ENCODE measurements at places on chromosomes 1 and 21.
A peak's percentile ranks its signal among the peaks of the same experiment; 100 is the strongest.

GRCh38 chr1:218485241-218485928 lies 140.2 kb downstream of the TGFB2 start:
- no peak for DNase-seq

GRCh38 chr1:58058323-58058722 lies 488.2 kb downstream of the OMA1 start:
- DNase-seq: no peak

- no peak for DNase-seq
These were observed 877.7 kb upstream of the PRMT6 start for GRCh38 chr1:106178791-106179190.

DNA sequence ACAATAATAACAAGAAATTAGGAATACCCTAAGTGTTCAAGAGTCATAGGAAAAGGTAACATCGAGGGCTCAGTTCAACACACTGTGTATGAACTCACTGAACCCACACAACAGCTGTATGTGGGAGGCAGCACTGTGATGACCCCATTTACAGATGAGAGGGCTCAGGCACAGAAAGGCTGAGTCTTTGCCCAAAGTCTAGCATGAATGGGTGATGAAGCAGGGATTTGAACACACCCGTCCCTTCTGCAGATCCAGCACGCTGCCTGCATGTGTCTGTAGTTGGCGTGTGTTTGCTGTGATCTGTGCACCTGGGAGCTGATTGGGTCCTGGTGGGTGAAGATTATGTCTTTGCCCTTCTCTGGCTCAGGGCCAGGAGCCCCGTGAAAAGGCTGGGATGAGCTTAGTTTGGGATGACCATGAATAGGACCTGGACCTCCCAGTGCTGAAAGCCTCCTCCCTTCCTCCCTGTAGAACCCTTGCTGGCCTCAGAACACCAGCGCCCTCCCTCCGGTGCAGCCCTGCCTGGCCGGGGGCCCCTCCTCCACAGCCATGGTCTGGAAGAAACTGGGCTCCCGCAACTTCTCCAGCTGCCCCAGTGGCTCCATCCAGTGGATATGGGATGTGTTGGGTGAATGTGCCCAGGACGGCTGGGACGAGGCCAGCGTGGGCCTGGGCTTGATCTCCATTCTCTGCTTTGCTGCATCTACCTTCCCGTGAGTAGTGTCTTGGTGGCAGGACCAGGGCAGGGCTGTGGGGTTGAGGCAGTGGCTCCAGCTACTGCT lies 5.2 kb downstream of the SLC66A1 start:
- DNase-seq: no peak

GRCh38 chr1:234111458-234112142 lies 207.1 kb downstream of the SLC35F3 start:
- DNase-seq: no peak

DNA sequence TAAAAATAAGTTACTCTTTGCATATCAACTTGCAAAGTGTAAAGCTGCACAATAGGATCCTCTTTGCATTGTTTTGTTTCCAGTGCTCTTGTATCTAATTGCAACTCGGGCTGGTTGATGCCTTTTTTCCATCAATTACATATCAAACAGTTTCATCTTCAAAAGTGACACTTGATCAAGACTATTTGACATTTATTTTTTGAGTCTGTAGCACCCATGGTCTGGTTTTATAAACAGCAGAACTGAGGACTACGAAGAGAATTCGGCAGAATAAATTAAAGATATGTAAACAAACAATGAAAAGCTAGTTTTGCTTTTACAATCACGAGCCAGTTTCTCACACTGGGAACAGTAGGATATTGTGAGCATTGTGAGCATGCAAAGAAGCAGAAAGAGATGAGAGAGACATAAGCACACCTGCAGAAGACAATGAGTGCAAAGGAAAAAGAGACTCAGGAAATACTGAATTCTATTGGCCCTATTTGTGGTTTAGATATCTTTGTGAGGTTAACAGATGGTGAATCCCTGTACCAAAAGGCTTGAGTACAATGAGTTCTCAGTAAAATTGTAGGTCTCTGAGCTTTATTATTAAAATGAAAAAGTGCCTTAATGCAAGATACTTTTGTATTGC lies 45.4 kb downstream of the RPL5 start:
- no peak for DNase-seq

DNA sequence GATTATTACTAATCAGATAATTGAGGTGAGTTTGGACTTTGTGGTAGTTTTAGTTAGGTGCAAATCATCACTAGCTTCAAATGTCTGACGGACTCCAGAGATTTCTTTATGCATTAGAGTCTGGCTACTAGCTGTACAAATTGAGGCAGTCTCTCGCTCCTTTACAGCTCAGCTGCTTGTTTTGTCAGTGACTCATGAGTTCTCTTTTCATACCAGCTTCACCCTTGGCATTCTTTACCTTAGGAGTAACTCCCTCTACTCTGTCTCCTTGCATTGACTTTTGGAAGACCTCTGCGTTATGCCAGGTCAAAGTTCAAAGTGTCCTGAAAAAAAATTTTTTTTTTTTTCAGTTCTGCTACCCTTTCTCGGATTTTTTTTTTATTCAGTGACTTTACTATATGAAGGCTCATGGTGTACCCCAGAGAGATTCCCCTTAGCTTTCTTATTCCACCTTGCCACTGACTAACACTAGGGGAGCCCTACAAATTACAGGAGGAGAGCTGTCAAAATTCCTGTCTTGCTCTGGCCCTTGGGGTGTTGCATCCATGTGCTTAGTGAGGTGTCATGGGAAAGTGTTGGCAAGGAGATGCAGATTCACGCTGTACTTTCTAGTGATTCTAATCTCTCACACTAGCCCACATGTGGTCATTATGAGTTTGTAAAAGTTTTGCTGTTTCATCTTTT lies 576.6 kb downstream of the ADGRL2 start:
- no peak for DNase-seq

DNA sequence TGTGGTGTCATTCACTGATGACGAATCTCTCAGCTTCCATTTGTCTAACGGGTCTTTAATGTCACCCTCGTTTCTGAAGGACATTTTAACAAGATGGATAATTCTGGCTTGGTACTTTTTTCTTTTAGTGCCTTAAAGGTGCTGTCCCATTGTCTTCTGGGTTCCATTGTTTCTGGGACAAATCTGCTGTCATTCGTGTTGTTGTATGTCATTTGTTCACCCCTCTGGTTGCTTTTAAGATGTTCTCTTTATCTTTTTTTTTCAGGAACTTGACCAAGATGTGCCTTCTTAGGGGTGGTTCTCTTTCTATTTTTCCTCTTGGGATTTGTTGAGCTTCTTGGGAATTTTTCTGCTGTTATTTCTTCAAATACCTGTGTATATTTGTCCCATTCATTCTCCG lies 14.0 kb upstream of the MMEL1 start:
- DNase-seq: no peak

DNA sequence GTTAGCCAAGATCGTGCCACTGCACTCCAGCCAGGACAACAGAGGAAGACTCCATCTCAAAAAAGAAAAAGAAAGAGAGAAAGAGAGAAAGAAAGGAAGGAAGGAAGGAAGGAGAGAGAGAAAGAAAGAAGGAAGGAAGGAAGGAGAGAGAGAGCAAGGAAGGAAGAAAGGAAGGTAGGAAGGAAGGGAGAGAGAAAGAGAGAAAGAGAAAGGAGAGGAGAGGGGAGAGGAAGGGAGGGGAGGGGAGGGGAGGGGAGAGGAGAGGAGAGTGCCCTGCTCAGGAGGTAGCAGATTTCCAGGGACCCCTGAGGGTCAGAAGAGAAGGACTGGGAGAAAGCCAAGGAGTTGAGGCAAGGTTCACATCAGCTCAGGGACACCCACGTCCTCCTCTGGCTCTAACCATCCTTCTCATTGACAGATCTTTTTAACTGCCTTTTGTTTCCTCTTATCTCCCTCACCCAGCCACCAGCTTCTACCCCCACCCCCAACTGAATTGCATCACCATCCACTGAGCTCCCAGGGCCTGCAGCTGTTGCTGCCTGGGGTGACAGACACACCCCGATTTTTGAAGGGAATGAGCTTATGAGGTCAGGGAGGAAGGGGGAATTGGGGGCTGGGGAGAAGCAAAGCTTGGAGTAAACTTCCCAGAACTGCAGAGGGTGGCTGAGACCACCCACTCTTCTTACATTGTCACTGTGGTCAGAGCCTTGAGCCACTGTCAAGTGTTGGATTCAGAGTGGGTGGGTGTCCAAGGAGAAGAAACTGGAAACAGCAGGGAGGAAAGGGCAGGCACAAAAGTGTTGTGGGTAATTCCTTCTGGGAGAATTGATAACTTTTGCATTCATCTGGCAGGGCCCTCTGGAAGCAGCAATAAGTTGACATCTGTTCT lies 91.6 kb downstream of the GLUL start:
- DNase-seq: peak; percentile 26

GRCh38 chr1:60134716-60135115 lies 61.1 kb upstream of the C1orf87 start:
- DNase-seq: no peak

DNA sequence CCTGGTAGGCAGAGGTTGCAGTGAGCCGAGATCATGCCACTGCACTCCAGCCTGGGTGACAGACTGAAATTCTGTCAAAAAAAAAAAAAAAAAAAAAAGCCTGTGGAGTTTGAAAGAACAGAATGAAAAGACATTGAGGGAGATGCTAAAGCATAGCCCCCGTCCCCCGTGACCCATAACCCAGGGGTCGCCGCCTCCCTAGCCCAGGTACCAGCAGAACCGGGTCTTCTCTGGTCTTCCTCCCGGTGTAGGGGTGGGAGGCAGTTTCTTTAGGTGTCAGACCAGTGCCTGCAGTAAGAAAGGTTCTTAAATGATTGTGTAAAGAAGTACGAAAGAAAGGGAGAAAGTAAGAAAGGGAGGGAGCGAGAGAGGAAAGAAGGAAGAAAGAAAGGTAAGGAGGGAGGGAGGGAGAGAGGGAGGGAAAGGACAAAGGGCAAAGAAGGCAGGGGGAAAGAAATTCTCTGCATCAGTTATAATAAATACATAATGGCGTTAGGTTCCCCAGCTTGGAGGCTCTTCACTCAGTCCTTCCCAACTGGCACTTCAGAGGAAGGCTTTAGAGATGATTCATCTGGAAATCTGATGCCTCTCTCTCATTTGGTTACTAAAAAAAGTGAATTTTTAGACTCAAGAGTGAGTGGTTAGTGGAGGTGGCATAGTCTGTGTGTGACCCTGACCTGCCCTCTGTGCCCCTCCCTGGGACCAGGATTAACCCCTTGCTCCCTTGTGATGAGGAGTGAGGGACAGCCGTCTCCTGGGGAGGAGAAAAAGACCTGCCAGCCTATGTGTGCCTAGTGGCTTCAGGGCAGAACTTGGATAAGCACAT lies 1.1 kb downstream of the IL24 start:
- no peak for DNase-seq
